ENCODE measurements at places on chromosomes 2 and 18.

DNA sequence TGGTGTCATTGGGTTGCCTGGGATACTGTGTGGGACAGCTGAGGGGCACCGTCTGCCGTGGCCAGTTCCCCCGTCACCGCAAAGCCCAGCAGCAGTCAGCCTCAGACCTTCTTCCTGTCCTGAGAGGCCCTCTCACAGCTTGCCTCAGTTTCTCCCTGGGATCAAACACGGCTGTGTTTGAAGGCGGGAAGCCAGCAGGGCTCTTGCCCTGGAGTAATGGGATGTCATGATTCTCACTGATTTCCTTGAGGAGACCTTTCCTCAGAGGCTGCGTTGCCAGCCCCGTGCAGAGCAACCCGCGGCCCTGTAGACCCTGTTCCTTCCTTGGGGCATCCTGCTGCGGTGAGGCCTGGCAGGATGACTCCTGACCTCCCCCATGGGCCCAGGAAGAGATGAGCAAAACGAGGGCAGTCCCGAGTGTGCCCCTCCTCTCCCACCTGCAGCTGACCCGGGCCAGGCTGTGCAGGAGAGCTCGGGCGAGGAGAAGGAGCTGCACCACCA lies 13.9 kb upstream of the NFATC1 start:
- no peak for DNase-seq

DNA sequence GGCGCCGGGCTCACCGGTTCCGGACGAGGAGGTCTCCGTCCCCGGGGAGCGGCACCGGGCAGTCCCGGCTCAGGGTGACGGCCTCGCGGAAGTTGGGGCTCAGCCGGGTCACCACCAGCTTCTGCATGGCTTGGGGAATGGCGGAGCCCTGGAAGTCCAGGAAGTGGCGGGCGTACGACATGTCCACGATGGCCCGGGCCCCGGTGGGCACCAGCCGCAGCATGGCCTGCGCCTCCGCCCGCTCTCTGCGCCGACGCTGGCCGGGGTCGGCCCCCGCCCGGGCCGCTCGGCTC lies 157 bp downstream of the PTGR3 start:
- DNase-seq = no peak

DNA sequence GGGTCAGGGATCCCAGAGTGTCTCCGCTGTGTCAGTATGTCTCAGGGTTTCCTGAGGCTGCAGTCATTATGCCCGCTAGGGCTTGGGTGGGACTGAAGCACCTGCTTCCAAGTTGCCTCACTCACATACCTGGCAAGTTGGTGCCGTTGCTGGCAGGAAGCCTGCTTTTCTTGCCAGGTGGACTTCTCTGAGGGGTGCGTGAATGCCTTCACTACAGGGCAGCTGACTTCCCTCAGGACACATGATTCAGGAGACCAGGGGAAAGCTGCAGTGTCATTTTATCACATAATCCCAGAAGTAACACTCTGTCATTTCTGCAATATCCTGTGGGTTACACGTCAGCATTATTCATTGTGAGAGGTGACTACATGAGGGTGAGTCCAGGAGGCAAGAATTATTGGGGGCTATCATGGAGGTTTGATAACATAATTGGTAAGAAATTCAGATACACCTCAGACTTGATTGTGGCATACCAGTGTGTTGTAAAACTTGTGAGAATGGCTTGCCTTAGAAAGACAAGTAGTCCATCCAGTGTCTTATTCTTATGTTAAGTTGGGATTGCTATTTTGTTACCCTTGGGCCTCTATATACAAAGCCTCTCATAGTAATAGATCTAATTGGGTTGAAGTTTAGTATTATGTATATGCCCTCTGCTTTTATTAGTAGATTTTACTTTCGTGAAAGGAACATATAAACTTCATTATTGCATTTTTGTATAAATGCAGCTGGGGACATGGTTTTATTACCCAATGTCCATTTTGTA lies 44.1 kb downstream of the NEDD4L start:
- DNase-seq = no peak

DNA sequence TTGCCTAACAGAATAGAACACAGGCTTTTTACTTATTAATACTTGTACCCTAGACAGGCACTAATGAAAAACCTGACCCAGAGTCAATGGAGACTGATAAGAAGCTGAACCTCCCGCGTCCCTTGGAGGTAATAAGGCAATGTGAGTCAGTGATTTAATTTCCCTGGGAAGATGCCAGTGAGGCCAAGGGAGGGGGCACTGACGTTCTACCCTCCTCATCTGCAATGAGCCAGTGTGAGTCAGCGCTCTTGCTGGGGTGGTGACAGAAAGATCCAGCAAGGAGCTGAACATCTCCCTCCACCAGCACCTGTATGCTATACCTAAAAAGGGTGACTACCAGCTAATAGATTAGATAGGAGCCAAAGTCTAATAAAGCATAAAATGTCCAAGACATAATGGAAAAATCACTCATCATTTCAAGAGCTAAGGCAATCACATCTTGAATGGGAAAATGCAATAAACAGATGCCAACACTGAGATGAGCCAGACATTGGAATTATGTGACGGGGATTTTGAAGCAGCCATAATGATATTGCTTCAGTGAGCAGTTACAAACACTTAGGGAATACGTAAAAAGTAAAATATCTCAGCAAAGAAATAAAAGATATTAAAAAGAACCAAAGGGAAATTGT lies 116.9 kb downstream of the TPGS2 start:
- DNase-seq = no peak

DNA sequence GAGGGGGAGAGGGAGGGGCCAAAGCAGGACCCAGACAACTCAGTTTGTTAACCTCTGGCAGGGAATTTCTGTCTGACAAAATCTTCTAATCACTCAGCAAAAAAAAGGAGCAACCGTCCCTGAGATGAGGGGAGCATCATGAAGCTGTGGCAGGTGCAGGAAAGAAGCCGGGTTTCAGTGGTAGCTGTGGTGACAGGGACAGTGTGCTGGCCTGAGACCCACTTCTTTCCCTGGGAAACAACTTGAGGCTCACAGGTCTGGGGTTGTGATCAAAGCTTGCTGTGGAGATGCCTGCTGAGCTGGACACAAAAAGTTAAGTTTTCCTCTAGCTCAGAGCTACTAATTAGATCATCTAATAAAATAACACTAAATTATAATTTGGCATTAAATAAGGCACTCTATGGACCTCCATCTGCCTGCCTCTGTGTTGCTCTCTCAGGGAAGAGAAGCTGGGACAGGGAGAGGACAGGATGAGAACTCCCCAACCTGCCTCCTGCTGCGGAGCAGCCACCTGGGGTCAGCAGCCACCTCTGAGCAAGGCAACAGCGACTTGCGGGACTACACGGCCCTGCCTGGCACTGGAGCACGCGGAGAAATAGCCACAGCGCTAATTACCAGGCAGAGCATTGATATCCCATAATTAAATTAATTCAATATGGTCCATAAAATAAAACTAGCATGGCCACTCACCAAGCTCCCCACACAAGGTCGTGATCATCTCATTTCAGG lies 104.6 kb upstream of the TEX51 start:
- DNase-seq = no peak

DNA sequence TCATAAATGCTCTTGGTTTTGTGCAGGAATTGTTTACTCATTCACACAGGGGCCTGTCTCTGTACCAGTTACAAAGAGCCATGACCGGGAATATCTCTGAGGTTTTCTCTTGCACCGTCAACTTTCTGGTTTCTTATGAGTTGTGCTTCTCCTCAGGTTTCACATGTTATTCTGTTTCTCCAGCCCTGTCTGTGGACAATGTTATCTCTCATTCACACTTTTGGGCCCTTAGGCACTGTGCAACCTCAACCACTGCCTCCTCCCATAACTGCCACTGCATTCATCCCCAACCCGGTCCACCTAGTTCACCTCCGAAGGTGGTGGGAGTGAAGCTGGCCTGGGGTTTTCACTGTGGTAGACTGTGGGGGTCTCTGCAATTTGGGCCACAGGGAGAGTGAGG lies 22.5 kb upstream of the NEDD4L start:
- no peak for DNase-seq

DNA sequence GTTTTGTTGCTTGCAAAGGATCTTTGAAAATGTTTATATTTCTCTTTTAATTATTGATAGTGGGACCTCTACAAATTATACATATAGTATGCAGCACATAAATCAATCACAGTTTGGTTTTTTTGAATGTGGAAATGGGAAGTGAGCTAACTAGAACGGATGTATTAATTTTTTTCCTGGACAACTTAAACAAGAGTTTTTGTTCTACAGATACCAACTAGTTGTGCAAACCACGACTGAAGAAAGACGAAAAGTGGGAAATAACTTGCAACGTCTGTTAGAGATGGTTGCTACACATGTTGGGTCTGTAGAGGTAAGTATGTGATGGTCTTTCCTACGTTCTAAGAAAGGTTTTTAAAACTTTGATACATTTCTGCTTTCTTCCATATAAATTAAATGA lies 39.2 kb downstream of the NDC80 start:
- no peak for DNase-seq

GRCh38 chr2:8289111-8289510 lies 392.7 kb upstream of the ID2 start:
- DNase-seq = no peak

Data from stimulated activated CD4-positive, alpha-beta T cell treated with anti-CD3 and anti-CD28 coated beads, Interleukin-4, amount 100 ng/mL, for 48 hours (primary cell).